ENCODE measurements at places on chromosomes 7 and 10.
A peak's percentile ranks its signal among the peaks of the same experiment; 100 is the strongest.

DNA sequence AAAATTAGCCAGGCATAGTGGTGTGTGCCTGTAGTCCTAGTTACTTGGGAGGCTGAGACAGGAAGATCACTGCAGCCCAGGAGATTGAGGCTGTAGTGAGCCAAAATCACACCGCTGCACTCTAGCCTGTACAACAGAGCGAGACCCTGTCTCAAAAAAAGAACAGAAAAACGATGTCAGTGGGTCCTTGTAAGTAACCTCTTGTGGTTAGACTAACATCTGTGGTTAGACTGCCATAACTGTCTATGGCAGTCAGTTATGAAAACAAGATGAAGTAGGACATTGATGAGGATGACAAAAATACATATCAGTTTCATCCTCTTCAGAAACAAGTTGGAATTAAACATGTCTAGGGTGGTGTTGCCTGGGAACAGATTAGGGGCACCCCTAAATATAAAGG is 53.3 kb downstream of the AKAP9 start:
- no peak for DNase-seq

- DNase-seq = no peak
Measured at GRCh38 chr7:1690359-1690958, 20.4 kb downstream of the ELFN1 start.

DNA sequence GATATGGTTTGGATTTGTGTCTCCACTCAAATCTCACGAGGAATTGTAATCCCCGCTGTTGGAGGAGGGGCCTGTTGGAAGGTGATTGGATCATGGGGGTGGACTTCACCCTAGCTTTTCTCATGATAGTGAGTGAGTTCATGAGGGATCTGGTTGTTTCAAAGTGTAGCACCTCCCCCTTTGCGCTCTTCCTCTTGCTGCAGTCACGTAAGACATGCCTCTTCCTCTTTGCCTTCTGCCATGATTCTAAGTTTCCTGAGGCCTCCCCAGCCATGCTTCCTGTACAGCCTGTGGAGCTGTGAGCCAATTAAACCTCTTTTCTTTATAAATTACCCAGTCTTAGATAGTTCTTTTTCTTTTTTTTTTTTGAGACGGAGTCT is 17.1 kb downstream of the CDNF start:
- DNase-seq = no peak

GRCh38 chr7:30877015-30877769 is 34.5 kb upstream of the AQP1 start:
- DNase-seq = no peak

GRCh38 chr7:1526271-1526754 is 4.2 kb upstream of the MAFK start:
- no peak for DNase-seq

DNA sequence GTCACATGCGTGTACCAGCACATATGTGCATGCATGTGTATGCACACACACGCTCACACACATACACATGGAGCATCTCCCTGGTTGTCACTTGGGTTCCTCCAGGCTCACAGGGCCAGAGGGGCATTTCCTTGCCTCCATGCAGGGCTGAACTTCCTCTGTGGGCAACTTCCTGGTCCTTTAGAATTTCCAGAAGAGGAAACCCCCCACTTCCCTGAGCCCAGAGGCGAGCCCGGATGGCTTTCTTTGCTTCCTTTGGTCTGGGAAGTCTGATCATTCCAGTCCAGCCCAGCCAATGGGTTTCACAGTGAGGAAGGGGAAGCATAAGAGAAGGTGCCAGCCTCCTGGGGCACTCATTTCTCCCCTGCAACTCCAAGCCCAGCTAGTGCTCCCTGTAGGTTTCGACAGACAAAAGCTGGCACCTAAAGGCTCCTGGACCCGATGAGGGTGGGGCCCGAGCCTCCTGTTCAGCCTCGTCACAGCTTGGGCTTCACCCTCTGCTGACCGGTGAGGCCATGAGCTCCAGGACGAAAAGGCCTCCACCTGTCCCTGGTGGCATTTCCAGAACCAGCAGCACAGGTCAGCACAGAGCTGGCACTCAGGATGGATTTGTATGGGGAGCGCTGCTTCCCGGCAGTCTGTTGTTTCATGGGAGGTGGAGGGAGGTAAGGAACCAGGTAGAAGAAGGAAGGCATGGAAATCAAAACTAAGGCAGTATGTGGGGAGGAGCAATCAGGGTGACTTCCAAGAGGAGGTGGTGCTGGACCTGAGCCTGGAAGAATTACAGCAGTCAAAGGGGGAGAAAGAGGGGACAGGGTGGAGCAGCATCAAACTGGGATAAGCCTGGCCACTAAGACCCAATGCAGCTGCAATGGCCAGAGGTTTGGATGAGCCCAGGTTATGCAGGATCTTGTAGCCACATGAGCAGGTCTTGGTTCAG is 23.7 kb downstream of the BTBD16 start:
- no peak for DNase-seq

- no peak for DNase-seq
Measured at GRCh38 chr10:71453186-71453585, 56.5 kb downstream of the CDH23 start.

DNA sequence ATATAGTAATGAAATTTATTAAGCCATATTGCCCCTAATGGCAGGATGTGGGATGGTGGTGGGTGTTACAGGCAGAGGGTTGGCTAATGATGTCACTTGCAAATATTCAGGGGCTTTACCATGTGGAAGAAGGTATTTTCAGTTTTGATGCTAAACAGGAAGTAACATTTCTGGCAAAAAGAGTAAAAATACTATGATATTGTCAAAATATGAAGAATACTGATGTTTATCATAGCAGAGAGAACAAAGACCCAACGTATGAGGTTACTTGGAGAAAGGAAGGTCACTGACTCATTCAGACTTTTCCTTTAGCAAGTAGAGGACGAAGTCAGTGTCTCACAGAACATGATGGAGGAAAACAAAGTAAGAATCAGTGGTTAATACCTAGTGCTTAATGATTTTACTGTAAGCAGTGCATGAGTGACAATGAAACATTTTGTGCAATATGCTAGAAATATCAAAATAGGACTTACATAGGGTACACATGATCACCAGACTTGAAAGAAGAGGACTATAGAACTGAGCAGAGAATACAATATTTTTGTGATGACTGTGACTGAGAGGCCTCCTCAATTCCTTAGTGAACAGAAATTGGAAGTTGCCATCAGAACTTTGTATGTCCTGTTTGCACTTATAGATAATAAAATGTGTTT is 89.7 kb upstream of the STEAP4 start:
- no peak for DNase-seq

DNA sequence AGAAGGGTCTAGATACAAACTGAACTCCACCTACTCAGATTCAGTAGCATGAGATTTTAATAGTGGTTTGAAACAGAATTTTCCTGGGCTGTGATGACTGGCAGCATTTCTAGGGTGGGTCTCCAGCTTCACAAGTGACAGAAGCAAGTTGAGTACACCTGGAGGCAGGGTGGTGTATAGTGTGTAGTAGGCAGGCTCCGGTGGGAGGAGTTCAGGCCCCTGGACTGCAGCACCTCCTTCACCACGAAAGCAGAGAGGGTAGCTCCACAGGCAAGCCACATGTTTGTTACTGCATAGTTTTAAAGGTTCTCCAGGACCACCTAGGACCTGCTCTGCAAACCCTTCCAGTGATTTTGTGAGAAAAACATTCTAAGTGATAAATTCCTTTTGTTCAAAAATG is 347.2 kb downstream of the PARD3 start:
- DNase-seq = no peak

- peak; percentile 36 for DNase-seq
Measured at GRCh38 chr10:101217450-101218281, 11.6 kb downstream of the LBX1 start.

DNA sequence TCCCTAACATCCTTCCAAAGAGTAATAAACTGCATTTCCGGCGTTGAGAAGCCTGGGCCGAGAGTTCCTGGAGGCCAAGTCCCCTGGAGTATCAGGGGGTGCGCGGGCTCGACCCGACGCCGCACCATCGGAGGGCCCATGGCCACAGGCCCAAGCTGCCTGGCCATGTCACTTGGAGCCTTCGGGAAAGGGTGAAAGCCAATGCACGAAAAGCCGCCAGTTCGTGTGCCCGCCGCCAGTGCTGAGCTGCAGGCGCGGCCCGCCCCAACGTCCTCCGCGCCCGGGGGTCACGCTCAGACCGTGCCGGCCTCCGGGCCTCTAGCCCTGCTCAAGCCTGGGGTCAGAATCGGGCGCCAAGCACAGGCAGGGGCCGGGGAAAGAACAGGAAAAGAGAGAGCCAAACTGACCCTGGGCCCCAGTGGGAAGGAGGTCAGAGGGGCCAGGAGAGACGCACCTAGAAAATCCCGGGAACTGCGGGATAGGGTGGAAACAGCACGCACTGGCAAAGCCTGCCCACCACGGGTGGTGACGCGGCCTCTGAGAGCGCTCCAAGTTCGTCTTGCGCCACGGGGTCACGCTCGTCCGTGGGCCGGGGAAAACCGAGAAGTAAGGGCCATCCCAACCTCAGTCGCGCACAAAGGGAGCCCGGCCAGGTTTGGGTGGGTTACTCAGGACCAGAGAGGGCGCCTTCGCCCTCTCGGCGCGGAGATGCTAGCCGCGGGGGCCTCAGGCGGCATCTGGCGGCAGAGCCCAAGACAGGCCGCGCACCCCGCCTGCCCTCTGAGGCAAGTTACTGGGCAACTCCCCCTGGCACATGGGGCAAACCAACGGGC is 4.2 kb upstream of the EBF3 start:
- no peak for DNase-seq

DNA sequence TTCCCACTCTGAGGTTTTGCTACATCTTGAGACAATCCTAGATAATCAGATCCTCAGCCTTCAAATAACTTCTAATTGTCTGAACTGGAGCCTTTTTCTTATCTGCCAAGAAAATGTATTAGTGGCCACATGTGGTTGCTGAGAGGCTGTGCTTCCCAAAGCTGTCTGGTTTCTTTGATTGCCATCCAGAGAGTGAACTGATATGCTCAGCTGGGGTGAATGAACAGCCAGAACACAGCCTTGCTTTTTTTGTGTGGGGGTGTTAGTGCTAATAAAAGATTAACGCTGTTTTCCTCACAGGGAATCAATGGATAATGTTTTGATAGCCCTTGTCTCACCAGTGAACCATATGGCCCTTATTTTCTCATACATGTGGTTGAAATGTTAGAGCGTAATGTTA is 66.9 kb downstream of the BBS9 start:
- DNase-seq = peak; percentile 18

All from fibroblast of skin of right quadriceps (primary cell).